ENCODE measurements at places on chromosomes 7 and 10.

DNA sequence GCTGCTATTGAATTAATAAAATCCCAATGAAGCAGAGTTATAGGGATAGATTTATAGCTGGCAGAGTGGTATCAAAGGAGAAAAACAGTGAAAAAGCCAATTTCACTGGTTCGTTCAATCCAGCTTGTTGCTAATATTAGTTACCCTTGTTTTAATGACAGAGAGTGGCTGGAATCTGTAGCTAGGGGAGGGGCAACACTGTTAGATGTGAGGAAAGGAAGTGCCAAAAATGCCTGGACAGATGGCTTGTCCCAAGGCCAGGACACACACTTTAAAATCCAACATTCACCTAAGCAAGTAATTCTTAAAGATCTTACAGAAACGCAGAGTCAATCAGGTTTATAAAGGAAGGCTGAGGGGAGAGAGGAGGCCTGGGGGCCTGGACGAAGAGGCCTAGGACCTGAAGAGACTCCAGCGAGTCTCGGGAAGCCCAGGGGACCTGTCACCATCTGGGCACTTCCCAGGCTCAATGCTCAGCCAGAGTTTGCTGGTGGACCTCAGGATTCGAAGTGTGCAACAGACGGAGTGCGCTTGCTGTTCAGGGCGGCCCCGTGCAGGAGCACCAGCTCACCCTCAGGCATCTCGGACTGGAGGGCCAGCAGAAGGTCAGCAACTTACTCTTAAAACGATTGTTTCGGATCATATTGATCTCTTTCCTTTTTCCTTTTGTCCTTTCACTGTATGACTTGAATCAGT is 36.7 kb downstream of the TMEM248 start:
- no peak for DNase-seq
- H3K4me1 ChIP-seq: no peaks in the 10 kb centered on the region
- no peaks in the 10 kb centered on the region for H3K27me3 ChIP-seq
- no peak overlapping the region for H3K27ac ChIP-seq
- peaks cover 37% of the 10 kb centered on the region for H3K36me3 ChIP-seq

- H3K36me3 ChIP-seq: no peaks in the 10 kb centered on the region
- H3K4me3 ChIP-seq: no peak overlapping the region
- H3K27ac ChIP-seq: no peak overlapping the region
Measured at GRCh38 chr7:123948136-123948535, 23.1 kb downstream of the SPAM1 start.

DNA sequence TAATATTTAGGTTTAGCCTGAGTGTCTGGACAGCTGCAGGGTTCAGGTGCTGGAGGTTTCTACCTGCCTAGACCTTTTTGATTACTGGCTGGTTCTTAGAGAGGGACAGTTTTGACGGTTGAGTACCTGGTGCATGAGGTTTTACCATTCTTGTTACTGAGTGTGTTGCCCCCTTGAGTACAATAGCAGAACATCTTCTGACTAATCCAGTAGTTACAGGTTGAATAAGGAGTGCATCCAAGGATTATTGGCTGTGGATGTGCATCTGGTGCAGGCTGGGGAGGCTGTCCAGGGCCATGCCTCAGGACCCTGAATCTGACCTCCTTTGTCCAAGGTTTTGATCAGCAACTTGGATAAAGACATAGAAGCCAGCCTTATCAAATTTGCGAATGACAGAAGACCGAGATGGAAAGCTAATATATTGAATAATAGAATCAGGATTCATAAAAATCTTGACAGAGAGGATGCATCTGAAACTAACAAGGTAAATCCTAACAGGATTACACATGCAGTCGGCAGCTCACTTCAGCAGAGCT is 23.1 kb downstream of the PLPP4 start:
- H3K27ac ChIP-seq: no peak overlapping the region
- no peaks in the 10 kb centered on the region for H3K4me1 ChIP-seq
- no peak for DNase-seq
- H3K27me3 ChIP-seq: no peaks in the 10 kb centered on the region

DNA sequence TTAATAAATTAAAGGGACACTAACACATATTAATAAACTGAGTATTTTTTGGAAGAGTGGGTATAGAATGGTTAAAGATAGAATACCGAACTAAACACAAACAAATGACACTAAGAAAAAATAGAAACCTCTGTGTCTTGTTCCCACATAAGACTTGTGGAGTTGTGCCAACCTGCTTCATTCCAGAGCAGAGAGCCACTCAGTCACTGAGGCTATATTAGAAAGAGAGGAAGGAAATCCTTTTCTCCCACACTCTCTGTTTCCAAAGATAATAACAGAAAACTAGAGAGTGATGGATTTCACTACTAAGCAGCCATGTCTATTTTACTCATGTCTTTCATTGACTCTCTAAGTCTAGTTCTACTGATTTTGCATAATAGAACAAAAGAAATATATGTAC is 26.0 kb downstream of the CTNNA3 start:
- no peak overlapping the region for H3K27ac ChIP-seq
- peaks cover 17% of the 10 kb centered on the region for H3K27me3 ChIP-seq
- no peaks in the 10 kb centered on the region for H3K36me3 ChIP-seq
- no peak for DNase-seq
- H3K4me1 ChIP-seq: peaks cover 3% of the 10 kb centered on the region

- DNase-seq: peak; percentile 67
- no peak overlapping the region for H3K4me3 ChIP-seq
- peak overlapping the region; percentile 5 for H3K27ac ChIP-seq
- H3K36me3 ChIP-seq: peaks cover 23% of the 10 kb centered on the region
- H3K27me3 ChIP-seq: no peaks in the 10 kb centered on the region
Measured at GRCh38 chr7:155291045-155291530, 6.6 kb upstream of the INSIG1 start.

DNA sequence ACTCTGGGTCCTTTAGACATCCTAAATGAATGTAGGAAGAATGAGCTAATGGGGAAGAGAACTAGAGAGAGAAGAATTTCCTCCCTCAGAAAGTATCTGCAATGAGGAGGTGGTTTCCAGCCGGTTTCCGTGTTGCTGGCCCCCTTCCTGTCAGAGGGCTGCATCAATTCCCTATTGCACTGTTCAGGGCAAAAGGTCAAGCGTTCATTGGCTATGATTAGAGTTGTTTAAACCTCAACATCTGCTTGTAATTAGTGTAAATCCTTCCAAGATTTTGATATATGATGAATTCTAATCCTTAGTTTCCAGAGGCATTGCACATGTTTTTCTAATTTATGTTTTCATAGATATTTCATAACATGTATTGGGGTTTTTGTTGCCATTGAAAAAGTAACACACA is 107.3 kb upstream of the SGCE start:
- H3K4me3 ChIP-seq: no peak overlapping the region
- H3K4me1 ChIP-seq: no peaks in the 10 kb centered on the region
- no peak for DNase-seq
- no peak overlapping the region for H3K27ac ChIP-seq
- H3K36me3 ChIP-seq: no peaks in the 10 kb centered on the region
- H3K27me3 ChIP-seq: no peaks in the 10 kb centered on the region

- peaks cover 1% of the 10 kb centered on the region for H3K36me3 ChIP-seq
- DNase-seq: no peak
- H3K27ac ChIP-seq: no peak overlapping the region
- peak overlapping the region; percentile 69 for H3K4me3 ChIP-seq
- peaks cover 27% of the 10 kb centered on the region for H3K27me3 ChIP-seq
Measured at GRCh38 chr10:58511765-58512490, 744 bp upstream of the BICC1 start.

DNA sequence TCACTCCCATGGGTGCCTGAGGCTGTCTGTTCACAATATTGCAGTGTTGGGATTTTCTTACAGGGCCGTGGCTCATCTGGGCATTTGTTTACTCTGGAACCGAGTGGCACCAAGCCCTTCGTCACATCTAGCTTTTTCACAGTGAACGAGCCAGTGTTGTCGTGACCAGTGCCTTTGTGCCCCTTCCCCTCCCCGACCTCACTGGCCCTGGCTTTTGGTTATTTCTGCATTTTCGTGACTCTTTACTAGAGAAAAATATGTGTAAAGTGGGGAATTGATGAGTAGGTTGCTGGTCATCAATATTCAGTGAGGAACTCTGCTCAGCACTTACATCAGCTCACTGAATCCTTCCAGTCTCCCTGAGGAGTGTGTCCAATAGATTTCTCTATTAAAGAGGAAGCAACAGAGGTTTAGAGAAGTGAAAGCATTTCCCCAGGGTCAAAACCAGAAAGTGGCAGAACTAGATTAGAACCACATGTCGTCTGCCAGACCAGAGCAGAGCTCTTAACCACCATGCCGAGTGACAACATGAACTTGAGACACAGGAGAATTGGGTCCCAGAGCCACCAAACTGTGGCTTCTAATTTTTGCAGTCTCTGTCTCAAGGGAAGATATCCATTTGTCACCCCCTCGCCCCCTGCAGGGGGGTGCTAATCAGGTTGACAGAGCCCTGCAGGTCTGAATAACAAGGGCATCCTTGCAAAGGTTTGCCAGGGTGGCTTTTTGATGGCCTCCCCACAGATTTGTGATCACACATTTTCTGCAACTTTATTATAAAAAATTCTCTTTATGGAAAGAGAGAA is 125.3 kb downstream of the CHN2 start:
- H3K4me3 ChIP-seq: no peak overlapping the region
- no peak overlapping the region for H3K27ac ChIP-seq
- no peaks in the 10 kb centered on the region for H3K4me1 ChIP-seq
- DNase-seq: no peak

DNA sequence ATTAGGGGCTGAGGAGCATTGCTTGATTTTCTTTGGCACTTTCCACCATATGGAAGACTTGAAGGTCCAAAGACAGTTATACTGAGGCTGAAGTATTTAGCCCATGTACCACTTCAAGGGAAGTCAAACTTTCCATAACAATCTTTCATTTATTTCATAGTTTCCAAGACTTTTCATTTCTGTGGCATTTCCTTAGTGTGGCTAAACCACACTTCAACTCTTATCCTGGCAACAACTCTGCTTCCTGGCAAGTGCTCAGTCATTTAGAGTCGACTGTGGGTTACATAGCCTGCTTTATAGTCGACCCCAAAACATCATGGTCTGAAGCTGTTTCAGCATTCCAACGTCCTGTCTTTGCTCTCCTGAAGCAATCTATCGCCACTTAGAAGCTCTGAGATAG is 343.0 kb upstream of the SEMA3D start:
- no peak overlapping the region for H3K27ac ChIP-seq
- H3K4me3 ChIP-seq: no peak overlapping the region
- H3K27me3 ChIP-seq: no peaks in the 10 kb centered on the region
- no peak for DNase-seq

Data from T-helper 2 cell treated with Interferon-gamma antibody and Interleukin-4, amounts not matched to agents 5 μg/mL and 100 μg/mL, for 36 hours (primary cell).